ENCODE measurements at places on chromosomes 4 and X.

- H3K4me1 ChIP-seq: no peaks in the 10 kb centered on the region
- no peak within 1 kb of the TSS for H3K27ac ChIP-seq
- peaks cover 68% of the 10 kb centered on the region for H3K27me3 ChIP-seq
- DNase-seq: no peak
- no peaks in the 10 kb centered on the region for H3K36me3 ChIP-seq
- H3K4me3 ChIP-seq: peak within 1 kb of the TSS; percentile 60
Measured at GRCh38 chrX:110795645-110796406, at the start of gene CHRDL1. Gene CHRDL1 (minus strand): TSS chrX:110795817. CDS start chrX:110792181, 3,636 bp downstream.

GRCh38 chr4:173230062-173230461 is 61.5 kb downstream of the GALNT7 start:
- DNase-seq: no peak
- H3K4me3 ChIP-seq: no peak overlapping the region
- no peaks in the 10 kb centered on the region for H3K27me3 ChIP-seq
- H3K27ac ChIP-seq: no peak overlapping the region
- no peaks in the 10 kb centered on the region for H3K36me3 ChIP-seq

DNA sequence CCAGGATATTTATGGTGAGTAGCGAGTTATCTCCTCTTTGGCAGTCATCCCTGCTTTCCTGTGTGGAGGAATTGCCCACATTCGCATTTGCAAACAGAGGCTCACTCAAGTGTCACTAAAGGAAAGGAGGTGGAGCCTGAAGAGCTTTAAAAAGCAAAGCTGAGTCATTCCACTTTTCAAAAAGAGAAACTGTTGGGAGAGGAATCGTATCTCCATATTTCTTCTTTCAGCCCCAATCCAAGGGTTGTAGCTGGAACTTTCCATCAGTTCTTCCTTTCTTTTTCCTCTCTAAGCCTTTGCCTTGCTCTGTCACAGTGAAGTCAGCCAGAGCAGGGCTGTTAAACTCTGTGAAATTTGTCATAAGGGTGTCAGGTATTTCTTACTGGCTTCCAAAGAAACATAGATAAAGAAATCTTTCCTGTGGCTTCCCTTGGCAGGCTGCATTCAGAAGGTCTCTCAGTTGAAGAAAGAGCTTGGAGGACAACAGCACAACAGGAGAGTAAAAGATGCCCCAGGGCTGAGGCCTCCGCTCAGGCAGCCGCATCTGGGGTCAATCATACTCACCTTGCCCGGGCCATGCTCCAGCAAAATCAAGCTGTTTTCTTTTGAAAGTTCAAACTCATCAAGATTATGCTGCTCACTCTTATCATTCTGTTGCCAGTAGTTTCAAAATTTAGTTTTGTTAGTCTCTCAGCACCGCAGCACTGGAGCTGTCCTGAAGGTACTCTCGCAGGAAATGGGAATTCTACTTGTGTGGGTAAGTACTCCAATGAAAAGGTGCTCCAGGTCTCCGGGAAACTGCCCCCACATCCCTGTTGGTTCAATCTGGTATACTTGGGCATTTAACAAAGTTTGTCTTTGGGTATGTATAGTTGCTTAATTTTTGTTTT is at the start of gene EGF:
TSS of gene EGF (plus strand) at position 178 of the 890 bp plus-strand sequence. CDS start at position 631, 453 bp downstream.
- H3K4me3 ChIP-seq: no peak within 1 kb of the TSS
- no peaks in the 10 kb centered on the region for H3K27me3 ChIP-seq
- H3K4me1 ChIP-seq: peaks cover 11% of the 10 kb centered on the region
- DNase-seq: peak; percentile 50
- H3K27ac ChIP-seq: peak within 1 kb of the TSS; percentile 39
- H3K36me3 ChIP-seq: no peaks in the 10 kb centered on the region

DNA sequence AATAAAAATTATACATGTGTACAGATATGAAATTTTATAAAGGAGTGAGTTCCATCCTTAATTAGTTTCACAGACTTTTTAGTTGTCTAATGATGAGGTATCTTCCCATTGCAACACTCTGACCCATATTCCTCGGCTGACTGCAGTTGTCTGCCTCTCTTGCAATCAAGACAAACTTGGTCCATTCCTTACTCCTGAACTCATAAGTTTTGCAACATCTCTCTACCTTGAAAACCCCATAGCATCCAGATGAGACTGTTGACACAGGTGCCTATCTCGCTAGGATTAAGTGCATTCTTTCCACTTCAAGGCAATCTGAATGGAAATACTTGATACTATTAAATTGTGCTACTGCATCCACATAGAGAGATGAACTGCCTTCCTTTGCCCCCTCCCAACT is 2.3 kb downstream of the XKRX start:
- DNase-seq: no peak
- H3K27ac ChIP-seq: no peak overlapping the region
- peaks cover 64% of the 10 kb centered on the region for H3K27me3 ChIP-seq

GRCh38 chrX:38796946-38797345 is 4.3 kb upstream of the MID1IP1 start:
- peaks cover 27% of the 10 kb centered on the region for H3K27me3 ChIP-seq
- DNase-seq: no peak
- H3K27ac ChIP-seq: no peak overlapping the region
- peaks cover 6% of the 10 kb centered on the region for H3K36me3 ChIP-seq
- H3K4me3 ChIP-seq: no peak overlapping the region

DNA sequence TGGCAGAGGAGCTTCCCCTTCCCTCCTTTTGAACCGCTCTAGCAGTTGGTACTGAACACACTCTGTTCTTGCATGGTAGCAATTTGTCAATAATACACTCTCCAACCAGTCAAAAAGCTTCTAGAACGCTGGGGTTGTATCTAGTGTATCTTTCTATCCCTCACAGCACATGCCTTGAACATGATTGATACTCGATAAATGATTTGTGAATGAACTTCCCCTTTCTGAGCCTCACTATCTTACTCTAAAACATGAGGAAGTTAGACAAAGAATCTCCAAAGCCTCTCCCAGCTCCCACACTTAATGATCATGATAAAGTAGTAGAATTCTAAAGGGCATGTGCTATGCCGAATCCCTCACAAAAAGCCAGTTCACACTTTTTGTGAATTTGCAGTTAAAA is 64.4 kb downstream of the DLG3 start:
- H3K27me3 ChIP-seq: peaks cover 65% of the 10 kb centered on the region
- peaks cover 7% of the 10 kb centered on the region for H3K4me1 ChIP-seq
- no peak overlapping the region for H3K27ac ChIP-seq
- no peak for DNase-seq
- H3K36me3 ChIP-seq: peaks cover 4% of the 10 kb centered on the region

DNA sequence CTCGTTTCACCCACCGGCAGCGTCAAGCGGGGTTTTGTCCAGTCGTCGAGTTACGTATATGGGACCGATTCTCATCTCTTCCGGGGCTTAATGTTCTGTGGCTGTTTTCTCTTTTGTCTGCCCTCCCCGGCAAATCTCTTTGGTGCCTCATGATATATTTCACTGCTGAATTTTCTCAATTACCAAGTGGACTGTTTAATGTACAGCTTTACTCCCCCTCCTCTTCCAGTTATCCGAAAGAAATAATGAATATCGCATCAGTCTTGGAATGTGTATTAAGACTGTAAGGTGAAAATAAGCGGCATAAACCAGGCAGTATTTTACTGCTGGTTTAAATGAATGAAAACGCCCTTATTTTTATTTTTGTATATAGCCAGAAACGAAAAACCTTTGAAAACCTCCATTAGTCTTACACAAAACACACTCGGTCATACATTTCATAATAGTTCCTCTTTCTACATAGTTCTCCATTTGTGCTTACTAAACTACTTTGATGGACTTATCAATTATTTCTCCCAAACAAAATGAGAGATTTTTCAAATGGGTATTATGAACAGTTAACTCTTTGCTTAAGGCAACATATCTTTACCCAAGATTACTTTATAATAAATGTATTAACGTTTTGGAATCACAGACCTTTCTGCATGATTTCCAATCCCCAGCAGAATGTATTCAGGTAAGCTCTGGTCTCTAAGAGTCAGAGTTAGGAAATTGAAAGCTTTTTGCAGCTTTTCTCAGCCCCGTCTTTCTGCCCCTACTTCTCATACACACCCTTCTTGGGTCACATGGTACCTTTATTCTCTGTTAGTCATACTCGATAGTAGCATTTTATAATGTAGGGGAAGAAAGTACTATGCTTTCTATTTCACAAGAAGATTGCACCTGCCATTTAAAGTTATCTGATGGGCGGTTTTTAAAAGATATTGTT is 979 bp downstream of the RP2 start:
- peak overlapping the region; percentile 92 for H3K4me3 ChIP-seq
- H3K4me1 ChIP-seq: peaks cover 6% of the 10 kb centered on the region
- no peaks in the 10 kb centered on the region for H3K36me3 ChIP-seq
- peak; percentile 53 for DNase-seq

DNA sequence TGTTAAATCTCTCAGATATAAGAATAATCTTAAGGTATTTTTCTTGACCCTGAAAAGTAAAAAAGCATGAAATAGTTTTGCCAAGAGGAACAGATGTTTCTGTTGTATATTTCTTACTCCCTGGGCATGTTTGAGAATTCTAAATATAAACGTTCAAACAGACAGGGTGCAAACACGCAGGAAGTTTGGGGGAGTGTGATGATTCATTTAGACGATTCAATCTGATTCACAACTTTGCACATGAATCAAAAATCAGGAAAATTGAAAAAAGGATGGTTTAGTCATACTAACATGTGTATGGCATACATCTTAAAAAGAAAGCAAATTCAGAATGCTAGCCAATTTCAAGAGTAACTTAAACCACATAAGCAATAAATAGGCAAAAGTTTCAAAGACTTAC is 340.3 kb upstream of the GRID2 start:
- no peak overlapping the region for H3K27ac ChIP-seq
- no peak overlapping the region for H3K4me3 ChIP-seq
- DNase-seq: peak; percentile 37
- no peaks in the 10 kb centered on the region for H3K36me3 ChIP-seq

- no peak for DNase-seq
- peaks cover 12% of the 10 kb centered on the region for H3K36me3 ChIP-seq
- H3K27ac ChIP-seq: no peak overlapping the region
- no peak overlapping the region for H3K4me3 ChIP-seq
- H3K27me3 ChIP-seq: no peaks in the 10 kb centered on the region
Measured at GRCh38 chrX:123713841-123714240, 19.0 kb downstream of the THOC2 start.
